ENCODE measurements at places on chromosomes 3 and 15.

DNA sequence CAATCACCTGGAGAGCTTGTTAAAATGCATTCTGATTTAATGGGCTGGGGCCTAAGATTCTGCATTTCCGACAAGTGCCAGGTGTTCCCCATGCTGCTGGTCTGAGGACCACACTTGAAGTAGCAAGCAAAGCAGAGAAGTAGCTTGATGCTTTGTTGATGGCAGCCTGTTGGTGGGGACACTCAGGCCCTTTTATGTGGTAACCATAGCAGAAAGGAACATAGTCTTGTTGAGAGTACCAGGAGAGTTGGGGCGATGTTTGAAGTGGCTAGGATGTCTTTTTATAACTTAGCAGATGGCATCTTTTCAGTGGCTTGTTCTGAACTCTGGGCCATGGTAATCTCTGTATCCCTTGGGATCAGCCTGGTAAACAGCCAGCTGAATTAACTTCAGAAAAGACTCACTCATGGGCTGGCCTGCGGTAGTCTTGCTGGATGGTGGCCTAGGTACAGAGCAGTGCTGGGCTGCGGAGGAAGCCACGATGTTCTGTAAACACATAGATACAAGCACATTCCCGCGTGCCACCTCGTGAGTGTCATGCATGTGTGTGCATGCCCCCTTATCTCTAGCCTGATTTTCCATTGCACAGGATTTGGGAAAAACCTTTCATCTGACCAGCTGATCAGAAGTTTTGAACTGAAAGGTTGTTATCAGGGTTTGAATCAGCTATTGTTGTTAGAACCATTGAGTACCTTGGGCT is 292.4 kb upstream of the LRRFIP2 start:
- no peak for DNase-seq

DNA sequence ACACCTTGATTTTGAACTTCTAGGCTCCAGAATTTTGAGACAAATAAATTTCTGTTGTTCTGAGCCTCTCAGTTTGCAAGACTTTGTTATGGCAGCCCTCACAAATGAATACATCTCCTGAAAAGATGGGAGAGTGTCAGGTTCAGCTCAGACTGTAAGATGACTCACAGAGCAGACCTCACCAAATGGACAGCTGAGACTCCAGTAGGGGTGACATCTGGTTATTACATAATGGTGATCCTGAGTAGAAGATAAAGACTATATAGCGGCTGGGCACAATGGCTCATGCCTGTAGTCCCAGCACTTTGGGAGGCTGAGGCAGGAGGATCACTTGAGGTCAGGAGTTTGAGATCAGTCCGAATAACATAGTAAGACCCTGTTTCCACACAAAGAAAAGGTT is 26.2 kb upstream of the MTMR14 start:
- no peak for DNase-seq

- no peak for DNase-seq
Measured at GRCh38 chr15:99122831-99123712, 18.2 kb downstream of the SYNM start.

DNA sequence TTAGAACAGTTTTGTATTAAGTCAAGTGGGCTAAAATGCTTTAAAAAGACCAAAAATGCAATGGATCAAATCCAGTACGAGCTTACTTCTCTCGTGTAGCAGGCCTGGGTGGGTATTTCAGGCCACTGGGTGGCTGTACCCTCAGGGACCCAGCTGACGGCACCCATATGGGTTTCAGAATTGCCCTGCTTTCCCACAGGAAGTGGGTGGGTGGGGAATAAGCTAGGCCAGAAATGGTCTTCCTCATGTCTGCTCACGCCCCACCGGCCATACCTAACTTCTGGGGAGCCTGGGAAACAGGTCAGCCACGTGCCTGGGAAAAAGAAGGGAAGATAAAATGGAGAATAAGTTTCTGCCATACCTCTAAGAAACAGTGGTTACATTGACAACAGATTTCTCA is 20.3 kb downstream of the GPR160 start:
- no peak for DNase-seq

- DNase-seq: no peak
Measured at GRCh38 chr3:14398797-14399106, 3.7 kb upstream of the SLC6A6 start.

- DNase-seq: no peak
Measured at GRCh38 chr15:47039225-47039624, 678.1 kb upstream of the SEMA6D start.

Data from HT-29 (cell line).